ENCODE measurements at places on chromosomes 1 and 21. TPM values are rescaled to one million over a fixed set of nuclear protein-coding genes. Genes with fewer than 3 reads are reported as not detected.

GRCh38 chr1:107633596-107633995 is 331.4 kb downstream of the VAV3 start:
- no peak for DNase-seq

GRCh38 chr21:44933199-44933917 is 6.5 kb upstream of the SLX9 start:
- no peak for DNase-seq

GRCh38 chr1:184622136-184622823 is 132.4 kb downstream of the EDEM3 start:
- peak; percentile 88 for DNase-seq

DNA sequence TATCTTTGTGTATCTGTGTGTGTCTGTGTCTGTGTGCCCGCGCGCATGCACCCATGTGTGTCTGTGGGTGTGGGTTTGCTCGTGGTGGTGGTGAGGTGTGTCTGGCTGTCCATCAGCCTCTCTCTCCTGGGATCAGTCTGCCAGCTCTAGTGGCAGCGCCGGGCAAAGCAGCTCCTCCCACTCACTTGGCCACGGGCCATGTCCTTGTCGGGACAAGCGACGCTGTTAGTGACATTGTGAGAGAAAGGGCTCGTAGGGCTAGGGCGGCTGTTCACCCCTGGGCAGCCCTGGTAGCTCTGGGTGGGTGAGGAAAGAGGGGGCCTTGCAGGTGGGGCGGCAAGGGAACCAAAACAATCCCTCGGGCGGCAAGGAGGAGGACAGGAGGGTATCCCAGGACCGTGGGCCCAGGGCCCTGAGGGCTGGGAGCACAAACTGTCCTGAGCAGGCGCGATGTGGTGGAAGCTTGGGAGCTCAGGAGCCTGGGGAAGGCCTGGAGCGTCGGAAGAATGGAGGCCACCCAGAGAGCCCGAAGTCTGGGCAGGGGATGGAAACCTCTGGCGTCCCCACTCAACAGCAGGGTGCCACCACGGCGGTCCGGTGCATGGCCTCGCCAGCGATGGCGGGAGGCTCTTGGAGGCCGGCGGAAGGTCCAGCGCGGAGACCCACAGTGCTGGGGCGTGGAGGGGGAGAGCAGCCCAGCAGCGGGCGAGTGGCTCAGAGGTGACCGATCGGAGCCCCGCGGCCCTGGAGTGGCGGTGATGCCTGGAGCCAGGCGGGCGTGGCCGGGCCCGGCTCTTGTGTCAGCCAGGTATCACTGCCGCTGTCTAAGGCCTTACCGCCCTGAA is 140.5 kb downstream of the LIPI start:
- DNase-seq: no peak

- no peak for DNase-seq
These were observed 279.9 kb upstream of the RUNX1 start for GRCh38 chr21:35328856-35329455.

DNA sequence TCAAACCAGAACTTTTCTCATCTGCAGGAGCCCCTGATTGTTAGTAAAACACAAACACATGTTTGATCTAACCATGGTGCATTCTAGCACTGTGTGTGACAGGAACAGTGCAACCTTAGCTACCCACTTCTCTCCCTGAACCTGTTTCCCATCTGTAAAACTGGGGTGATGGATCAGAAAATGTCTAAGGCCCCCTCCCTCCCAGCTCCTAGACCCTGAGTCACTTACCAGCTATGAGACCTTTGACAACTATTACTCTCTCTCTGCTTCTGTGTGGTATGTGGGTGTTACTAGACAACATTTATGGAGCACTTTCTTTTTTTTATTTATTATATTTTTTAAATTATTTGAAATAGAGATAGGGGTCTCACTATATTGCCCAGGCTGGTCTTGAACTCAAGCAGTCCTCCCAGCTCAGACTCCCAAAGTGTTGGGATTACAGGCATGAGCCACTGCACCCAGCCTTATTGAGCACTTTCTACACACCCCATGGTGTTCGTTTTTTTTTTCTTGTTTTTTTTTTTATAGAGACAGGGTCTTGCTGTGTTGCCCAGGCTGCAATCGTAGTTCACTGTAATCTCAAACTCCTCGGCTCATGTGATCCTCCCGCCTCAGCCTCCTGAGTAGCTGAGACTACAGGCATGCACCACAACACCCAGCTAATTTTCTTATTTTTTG is 2.6 kb downstream of the INPP5B start:
- no peak for DNase-seq

Gene ADAM30
- total RNA-seq: not detected

GRCh38 chr1:2382621-2383361 is 8.6 kb downstream of the MORN1 start:
- peak; percentile 40 for DNase-seq

Gene IGSF21
- total RNA-seq: 4.5 TPM

Gene PLEKHA6
- total RNA-seq: 9.7 TPM

GRCh38 chr1:26274801-26275425 is 5.0 kb upstream of the SH3BGRL3 start:
- DNase-seq: no peak

Gene KRTAP19-1
- not detected for total RNA-seq

DNA sequence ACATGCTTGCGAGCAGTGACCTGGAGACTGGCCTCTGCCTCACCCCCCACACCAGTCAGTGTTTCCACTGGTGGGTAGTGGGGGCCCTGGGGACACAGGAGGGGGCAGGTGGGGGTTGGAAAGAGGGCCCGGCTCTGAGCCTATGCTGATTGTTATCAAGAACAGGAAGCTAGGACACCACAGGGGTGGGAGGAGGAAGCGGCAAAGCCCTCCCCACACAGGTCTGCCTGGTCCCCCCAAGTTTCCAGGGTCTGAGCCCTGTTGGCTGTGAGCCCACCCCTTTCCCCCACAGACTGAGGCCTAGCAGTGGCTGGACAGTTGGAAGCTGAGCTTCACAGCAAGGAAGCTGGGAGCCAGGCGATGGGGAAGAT is 1.6 kb upstream of the PTPN7 start:
- no peak for DNase-seq

Gene RHBDL2
- total RNA-seq: 0.35 TPM

Gene ALX3
- 0.12 TPM for total RNA-seq

- no peak for DNase-seq
These were observed 20.4 kb upstream of the KIF14 start for GRCh38 chr1:200640963-200641401.

DNA sequence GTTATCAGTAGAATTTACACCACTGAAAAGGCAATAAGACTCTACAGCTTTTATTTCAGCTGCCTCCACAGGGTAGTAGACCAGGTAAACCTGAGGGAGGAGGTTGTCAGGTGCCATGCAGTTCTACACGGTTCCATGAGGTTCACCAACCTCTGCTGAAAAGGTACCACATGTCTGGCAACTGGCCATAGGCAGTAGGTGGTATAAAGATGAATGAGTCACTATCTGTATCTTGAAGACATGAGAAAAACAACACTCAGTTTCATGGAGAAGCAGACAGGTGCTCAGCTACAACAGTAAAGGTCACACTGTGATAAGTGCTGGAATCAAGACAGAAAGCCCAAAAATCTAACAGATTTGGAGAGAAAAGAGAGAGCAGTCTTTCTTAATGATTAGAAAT is 145.4 kb downstream of the PTGER3 start:
- DNase-seq: no peak

DNA sequence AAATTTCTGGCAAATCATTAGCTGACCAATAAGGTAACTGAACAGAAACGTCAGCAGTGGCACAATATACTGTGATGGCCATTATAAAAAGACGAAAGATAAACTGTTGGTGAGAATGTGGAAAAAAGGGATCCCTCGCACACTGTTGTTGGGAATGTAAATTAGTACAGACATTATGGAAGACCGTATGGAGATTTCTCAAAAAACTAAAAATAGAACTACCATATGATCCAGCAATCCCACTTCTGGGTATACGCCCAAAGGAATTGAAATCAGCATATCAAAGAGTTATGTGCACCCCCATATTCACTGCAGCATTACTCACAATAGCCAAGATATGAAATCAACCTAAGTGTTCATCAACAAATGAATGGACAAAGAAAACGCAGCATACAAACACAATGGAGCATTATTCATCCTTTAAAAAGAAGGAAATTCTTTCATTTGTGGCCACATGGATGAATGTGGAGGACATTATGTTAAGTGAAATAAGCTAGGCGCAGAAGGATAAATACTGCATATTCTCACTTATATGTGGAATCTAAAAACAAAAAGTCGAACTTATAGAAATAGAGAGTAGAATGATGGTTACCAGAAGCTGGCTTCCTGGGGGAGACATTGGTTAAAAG is 257.7 kb downstream of the RHOU start:
- DNase-seq: no peak

DNA sequence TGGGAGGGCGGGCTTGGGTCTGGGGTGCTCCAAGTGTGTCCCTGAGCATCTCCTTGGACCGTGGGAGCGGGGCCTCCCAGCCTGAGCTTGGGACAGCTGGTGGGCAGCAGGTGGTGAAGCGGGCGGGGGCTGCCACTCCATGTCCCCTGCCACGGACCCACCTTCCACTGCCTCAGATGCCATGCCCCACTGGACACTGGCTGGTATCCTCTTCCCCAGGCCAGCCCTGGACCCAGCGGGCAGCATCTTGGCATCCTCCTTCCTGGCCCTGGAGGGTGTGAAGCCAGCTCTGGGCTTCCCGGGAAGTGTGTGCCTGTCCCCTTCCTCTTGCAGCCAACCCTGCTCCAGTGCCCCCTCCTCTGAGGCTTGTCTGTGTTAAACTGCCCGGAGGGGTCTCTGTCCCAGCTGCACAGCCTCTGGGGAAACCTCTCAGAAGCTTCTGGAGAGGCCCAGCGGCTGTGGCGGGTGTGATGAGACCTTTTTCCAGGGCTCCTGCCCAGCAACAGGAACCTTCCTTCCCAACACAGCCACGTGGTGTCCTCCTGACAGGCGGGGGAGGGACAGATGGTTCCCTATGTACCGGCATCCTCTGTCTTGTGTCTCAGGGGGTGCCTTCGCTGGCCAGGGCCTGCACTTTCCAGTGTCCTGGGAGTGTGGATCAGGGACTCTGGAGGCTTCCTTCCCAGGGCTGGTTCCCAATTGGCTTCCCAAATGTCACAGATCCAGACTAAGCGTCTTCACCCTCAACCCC is 81.6 kb upstream of the DISP3 start:
- DNase-seq: no peak
